Activated effector memory CD4-positive, alpha-beta T cell treated with anti-CD3 and anti-CD28 coated beads, Interleukin-2, amount 50 U/mL, for 16 hours (primary cell): ENCODE measurements at places on chromosomes 13 and 19.
A peak's percentile ranks its signal among the peaks of the same experiment; 100 is the strongest.

DNA sequence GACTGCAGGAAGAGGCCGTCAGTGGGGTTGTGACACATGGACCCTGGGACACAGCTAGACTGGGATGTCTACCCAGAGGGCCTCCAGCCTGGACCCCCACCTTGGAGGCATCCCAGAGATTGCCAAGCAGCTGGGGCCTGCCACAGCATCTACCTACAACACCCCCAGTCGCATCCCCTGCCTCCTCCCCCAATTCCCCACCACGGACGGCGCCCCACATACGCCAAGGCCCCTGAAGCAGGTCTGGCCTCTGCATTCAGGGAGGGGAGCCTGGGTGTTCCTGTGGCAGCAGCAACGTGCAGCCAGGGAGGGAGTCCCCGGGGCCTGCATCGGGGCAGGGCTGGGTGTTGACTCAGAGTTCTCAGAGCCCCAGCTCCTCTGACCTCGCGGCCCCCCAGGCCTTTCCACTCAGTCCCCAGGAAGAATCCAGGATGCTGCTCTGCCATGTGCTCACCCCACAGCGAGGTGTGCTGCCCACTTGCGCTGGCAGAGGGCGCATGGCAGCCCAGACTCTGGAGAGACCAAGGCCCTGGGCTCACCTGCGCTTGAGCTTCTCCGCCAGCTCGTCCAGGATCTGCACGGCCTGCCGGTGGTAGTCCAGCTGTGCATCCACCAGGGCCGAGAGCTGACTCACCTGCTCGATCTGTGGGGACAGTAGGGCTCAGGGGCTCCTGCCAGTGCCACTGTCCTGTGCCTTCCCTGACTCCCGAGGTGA lies 19.6 kb downstream of the MPND start:
- no peak for DNase-seq

DNA sequence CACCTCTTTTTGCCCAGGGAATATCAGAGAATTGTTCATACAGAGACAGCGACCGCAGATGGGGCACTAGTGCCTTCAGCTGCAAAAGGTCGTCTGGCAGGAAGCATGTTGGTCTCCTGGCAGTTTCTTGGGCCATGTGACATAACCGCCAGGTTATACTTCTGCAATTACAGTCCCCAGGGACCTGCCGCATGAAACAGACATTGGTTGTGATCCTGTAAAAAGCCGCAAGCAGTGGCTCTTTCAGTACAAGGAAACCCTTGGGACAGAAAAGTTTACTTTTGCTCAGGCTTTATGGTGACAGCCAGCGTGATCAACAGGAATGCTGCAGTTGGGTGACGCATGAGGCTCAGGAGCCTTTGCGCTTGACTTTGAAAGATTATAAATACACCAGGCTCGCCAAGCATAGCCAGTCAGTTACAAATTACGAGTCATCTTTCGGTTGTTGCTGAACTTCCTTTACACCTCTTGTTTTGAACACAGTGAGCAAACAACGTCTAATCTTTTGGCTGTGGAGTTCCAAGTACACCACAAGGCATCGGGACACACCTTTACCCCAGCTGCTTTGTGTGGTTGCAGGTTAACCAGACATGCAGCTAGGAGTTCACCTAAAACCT lies 50.5 kb upstream of the UBE2L5 start:
- DNase-seq = peak; percentile 81

DNA sequence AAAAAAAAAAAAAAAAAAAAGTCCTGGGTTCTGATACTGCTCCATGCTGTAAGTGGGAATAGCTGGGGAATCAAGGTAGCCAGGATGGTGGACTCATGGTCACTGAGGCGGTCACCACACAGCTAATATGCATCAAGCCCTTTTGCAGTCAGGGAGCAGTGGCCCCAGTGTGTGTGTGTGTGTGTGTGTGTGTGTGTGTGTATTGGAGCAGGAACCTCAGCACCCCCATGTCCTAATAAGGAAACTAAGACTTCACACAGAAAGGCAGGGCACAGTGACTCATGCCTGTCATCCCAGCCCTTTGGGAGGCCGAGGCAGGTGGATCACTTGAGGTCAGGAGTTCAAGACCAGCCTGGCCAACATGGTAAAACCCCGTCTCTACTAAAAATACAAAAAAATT lies 12.0 kb downstream of the B3GNT3 start:
- DNase-seq = no peak

GRCh38 chr19:2668175-2668763 lies 34.2 kb downstream of the GNG7 start:
- DNase-seq = no peak
